ENCODE measurements at places on chromosomes 3 and 15. TPM values are rescaled to one million over a fixed set of nuclear protein-coding genes. Genes with fewer than 3 reads are reported as not detected.

NEO1 gene
- polyA plus RNA-seq, result 64.2 TPM

LMAN1L gene
- not detected for polyA plus RNA-seq

FBXL22 gene
- 1.5 TPM for polyA plus RNA-seq

ZIC1 gene
- 13.4 TPM for polyA plus RNA-seq

CA12 gene
- polyA plus RNA-seq, result 0.68 TPM

KIF23 gene
- 10.9 TPM for polyA plus RNA-seq

DPPA4 gene
- polyA plus RNA-seq, result not detected

SOX14 gene
- polyA plus RNA-seq, result 0.15 TPM

AHSG gene
- polyA plus RNA-seq, result not detected

HRG gene
- polyA plus RNA-seq, result not detected

SPTBN5 gene
- polyA plus RNA-seq, result 0.12 TPM

BLOC1S6 gene
- polyA plus RNA-seq, result 9.0 TPM

SLC2A2 gene
- not detected for polyA plus RNA-seq

ZNF860 gene
- polyA plus RNA-seq, result 0.20 TPM

SCN11A gene
- polyA plus RNA-seq, result not detected

ZNF620 gene
- 3.5 TPM for polyA plus RNA-seq

ARPP21 gene
- polyA plus RNA-seq, result 9.4 TPM

CPNE9 gene
- polyA plus RNA-seq, result 2.7 TPM

CHRD gene
- 3.9 TPM for polyA plus RNA-seq

CLK3 gene
- 61.8 TPM for polyA plus RNA-seq

SYNPR gene
- 8.1 TPM for polyA plus RNA-seq

SCG5 gene
- 151 TPM for polyA plus RNA-seq

CNTN3 gene
- 0.29 TPM for polyA plus RNA-seq

HESX1 gene
- 0.71 TPM for polyA plus RNA-seq

LNP1 gene
- 4.4 TPM for polyA plus RNA-seq

All from brain (organoid and tissue), 16 donors.